ENCODE measurements at places on chromosomes 4 and X.

DNA sequence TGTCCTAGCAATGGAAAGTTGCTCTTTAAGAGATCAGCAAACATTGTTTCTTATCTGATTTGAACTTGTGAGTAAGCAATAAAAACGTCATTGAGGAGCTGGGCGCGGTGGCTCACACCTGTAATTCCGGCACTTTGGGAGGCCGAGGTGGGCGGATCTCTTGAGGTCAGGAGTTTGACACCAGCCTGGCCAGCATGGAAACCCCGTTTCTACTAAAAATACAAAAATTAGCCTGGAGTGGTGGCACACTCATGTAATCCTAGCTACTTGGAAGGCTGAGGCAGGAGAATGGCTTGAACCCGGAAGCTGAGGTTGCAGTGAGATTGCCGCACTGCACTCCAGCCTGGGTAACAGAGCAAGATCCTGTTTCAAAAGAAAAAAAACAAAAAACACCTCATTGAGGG lies 11.2 kb upstream of the PLAC8 start:
- no peak for DNase-seq

DNA sequence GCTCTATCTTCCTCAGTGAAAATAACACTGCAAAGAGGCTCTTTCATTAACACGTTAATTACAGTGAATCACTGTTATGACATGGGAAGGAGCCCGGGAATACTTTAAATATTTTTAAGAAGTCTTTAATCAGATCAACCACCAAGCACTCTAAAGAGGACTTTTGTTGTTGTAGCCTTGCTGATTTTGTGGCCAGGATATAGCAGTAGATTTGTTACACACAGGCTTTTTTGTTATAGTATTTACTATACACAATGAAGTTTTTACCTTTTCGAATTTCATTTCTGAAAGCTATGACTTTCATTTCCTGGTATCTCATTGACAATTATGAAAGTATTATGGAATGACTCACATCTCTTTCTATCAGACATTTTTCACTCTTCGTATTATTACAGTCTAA lies 20.3 kb downstream of the FGF13 start:
- no peak for DNase-seq

- DNase-seq, result no peak
Observed at GRCh38 chr4:153021276-153021675, 85.2 kb downstream of the FHDC1 start.

- no peak for DNase-seq
Observed at GRCh38 chrX:40733706-40734105, 1.6 kb downstream of the MED14 start.

GRCh38 chr4:97500423-97500822 lies 642.9 kb downstream of the STPG2 start:
- peak; percentile 29 for DNase-seq

DNA sequence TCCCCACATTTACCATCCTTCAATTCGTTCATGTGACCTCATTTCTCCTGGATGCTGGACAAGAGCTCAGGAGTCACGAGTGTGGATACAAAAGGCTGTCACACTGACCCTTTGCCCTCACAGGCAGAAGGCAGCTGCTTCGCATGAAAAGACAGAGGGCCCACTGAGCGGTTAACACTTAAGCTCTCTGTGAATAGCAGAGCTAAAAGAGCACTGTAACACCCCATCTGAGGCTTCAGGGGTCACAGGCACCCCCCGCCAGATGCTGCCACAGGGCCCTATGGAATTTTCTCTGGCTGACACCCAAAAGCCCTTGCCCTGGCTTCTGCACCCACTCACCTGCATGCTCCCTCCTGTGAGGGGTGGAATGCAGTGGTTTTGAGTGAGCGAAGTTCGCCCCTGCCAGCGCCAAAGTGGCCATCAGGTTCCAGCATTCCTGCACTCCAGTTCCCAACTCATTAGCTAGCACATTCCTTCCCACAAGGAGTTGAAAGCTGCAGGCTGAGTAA lies 360.9 kb downstream of the PPP3CA start:
- DNase-seq, result no peak

DNA sequence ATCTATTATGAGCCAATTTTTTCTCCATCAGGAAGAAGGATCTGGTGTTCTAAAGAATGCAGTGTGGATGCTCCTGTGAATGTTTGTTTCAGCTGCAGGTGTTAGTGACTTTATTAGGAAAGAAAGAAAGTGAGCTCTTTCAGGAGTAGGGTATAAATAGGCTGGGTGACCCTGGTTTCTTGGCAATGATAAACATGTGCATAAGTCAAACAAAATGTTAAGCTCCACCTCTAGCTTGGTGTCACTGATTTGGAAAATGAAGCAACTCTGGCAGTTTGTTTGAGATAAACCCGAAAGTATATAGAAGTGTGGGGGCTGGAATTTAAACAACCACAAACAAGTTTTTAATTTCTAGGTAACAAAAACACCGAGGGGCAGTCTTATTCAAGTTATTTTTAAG lies 152.3 kb downstream of the COL4A6 start:
- no peak for DNase-seq

DNA sequence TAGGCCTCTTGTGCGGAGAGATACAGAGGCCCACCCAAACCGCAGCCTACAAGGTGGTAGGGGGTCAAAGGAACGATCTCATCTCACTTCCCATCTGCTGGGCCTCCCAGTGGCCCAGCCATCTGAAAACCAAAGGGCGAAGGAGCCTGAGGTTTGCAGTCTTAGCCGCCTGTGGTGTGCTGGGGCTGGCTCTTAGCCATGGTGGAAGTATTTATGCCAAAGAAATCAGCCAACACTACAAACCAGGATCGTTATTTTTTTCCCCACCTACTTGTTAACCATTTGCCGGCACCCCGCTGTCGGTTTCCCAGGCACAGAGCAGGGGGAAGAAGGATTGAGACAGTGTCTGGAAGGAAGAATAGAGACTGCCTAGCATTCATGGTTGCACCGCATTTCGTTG lies 30.9 kb upstream of the CDKL5 start:
- DNase-seq, result no peak

- no peak for DNase-seq
Observed at GRCh38 chr4:156962528-156962974, 9.0 kb downstream of the PDGFC start.

DNA sequence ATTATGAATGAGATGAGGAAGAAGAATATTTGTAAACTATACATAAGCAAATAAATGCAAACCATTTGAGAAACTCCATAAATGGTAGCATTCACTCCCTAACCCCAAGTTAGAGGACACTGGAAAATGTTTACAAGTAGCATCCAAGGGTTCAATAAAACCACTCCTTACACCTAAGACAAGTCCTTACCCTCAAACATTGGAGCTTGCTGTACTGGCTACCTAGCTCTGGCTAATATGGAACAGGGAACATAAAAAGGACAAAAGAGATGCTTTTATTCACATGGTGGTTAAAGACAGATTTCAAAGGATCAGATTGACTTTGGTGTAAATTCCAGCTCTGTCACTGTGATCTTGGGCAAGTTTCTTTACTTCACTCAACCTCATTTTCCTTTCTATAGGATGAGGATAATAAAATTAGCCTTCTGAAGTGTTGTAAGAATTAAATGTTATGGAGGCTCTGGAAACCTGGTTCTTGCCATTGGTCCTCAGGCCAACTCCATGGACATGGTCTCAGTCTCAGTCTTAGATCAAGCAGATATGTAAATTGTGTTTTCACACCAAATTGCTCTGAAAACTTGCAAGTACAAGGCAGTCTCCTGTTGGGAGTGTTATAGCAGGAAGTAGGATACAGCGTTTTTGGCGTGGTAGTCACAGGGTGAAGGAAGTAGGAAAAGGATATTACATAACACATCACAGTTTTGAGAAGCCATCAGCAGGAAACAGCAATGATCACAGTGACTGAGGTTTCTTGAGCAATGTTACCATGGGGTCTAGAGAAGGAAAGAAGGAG lies 3.3 kb downstream of the CXCL1 start:
- peak; percentile 93 for DNase-seq

- no peak for DNase-seq
Observed at GRCh38 chr4:90174621-90175023, 47.4 kb downstream of the CCSER1 start.

- DNase-seq, result no peak
Observed at GRCh38 chr4:138393886-138394610, 151.9 kb upstream of the SLC7A11 start.

GRCh38 chrX:49192722-49193328 lies 6.7 kb upstream of the PRICKLE3 start:
- peak; percentile 56 for DNase-seq

- DNase-seq, result no peak
Observed at GRCh38 chr4:20305976-20306375, 54.3 kb downstream of the SLIT2 start.

- DNase-seq, result no peak
Observed at GRCh38 chr4:89295415-89295927, 12.1 kb downstream of the GPRIN3 start.

DNA sequence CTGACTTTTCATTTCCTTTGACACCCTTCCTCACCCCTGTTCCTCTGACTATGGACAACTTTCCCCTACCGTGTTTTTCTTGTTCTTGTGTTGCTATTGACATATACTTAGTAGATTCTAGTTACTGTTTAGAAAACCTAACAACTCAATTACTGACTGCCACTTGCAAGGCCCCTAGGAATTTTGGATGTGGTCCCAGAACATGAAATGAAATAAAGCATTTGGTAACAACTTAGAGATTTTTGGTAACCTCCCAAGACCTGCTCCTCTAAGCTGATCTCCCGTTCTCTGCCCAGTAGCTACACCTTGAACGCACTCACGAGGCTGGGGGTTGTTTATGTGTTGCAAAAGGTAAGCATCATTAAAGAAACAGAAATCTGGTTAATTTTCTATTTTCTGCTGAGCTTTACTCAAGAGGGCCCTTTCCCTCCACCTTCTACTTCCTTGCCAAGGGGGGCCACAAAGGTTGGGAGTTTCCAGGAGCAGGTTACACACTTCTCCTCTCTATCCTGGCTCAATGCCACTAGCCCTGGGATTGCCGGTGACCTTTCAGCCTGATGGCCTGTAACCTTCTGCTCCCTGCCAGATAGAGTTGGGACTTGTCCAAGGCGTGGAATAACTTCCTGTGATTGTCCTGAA lies 20.5 kb downstream of the GAB3 start:
- no peak for DNase-seq

DNA sequence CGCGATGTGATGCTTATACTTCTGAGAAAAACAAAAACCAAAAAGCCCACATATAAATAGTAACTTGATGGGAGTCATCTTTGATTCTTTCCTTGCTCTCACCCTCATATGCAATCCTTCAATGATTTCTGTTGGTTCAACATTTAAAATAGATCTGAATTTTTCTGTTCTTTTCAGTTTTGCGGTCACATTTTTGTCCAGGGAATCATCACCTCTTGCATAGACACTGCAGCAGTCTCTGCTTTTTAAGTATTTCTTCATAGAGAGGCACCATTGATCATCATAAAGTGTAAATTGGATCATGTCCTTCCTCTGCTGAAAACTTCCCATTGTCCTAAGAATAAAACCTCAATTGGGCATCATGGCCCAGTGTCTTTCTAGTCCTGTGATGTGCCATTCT lies 81.1 kb upstream of the SLC4A4 start:
- DNase-seq, result no peak

- DNase-seq, result peak; percentile 28
Observed at GRCh38 chr4:179307297-179308136, 1865.3 kb upstream of the AGA start.

DNA sequence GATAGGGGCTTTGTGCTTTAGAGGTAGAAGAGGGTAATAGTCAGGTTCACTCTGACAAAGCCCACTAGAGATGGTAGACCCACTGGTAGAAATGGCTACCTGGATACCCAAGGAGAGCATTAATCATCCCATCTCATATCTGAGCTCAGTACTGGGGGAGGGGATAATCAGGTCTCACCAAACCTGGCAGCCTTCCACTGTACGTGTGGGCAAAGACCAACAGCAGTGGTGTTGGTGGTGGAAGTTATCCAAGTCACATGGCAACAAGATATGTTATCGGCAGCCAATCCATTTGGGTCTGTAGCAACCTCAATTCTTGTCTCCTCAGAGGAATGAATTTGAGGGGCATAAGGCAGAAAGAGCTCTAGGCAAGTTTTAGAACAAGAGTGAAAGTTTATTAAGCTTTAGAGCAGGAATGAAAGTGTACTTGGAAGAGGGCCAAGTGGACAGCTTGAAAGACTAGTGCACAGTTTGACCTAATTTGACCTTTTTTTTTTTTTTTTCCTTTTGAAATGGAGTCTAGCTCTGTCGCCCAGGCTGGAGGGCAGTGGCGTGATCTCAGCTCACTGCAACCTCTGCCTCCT lies 67.0 kb upstream of the CXCL13 start:
- no peak for DNase-seq

DNA sequence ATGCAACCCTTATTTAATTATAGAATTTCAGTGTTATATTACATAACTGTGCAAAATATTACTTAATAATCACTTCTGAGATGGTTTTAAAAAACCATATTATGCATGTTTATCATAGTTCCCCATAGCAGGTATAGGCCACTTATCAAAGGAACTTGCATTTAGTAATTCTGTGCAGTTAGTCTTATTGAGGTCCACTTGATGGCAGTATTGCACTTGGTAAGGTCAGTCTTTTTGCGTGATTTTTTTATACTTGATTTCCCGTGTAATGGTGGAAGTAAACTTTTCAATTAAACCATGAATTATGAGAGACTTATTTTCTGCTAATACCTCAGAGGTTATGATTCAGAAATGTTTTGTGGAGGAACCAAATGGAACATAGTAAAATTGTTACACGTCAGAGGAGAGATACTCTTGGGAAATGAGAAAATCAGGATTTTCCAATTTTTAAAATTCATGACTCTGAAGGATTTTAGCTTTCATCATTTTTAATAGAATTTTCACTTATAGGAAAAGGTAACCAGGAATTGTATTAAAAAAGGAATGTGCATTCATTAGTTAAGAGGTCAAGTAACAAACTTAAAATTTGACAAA lies 230.0 kb downstream of the CCSER1 start:
- DNase-seq, result peak; percentile 73

GRCh38 chr4:127759228-127759820 lies 22.8 kb upstream of the HSPA4L start:
- no peak for DNase-seq

- no peak for DNase-seq
Observed at GRCh38 chr4:26596843-26597242, 13.0 kb downstream of the TBC1D19 start.

GRCh38 chr4:67101612-67102011 lies 443.7 kb downstream of the CENPC start:
- no peak for DNase-seq

DNA sequence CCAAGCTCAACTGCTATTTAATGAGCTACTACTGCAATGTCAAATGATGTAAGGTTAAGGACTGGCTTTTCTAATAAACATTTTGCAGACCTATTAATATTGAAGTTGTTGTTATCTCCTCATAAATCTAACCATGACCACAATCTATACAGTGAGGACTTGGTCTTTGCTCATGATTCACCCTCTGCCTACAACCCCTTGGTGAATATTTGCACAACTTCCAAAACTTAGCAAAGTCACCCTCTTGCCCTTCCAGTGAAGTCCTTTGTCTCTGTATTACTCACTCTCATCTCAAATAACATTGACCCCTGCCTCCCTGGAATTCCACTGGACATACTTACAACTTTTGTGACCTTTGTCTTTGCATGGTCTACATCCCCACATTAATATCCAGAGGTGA lies 204.5 kb downstream of the KCNIP4 start:
- DNase-seq, result no peak

DNA sequence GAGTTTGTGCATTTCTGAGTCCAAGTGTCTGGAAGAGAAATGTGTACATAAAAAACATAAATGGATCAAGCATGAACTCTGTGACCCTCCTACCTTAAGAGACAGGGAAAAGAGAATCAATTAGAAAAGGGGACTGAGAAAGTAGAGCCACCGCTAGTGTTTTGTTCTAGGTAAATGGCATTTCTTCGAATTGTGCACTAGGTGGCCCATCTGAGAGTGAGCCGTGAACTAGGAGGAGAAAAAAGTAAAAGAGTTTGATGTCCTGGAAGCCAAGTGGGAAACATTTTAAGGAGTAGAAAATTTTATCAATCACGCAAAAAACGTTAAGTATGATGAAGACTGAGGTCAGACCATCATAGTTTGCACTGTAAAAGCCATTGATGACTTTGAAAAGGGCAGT lies 55.1 kb downstream of the NAF1 start:
- no peak for DNase-seq

Measured in Kasumi-1 (cell line).